ENCODE measurements at places on chromosomes 7 and 10.

DNA sequence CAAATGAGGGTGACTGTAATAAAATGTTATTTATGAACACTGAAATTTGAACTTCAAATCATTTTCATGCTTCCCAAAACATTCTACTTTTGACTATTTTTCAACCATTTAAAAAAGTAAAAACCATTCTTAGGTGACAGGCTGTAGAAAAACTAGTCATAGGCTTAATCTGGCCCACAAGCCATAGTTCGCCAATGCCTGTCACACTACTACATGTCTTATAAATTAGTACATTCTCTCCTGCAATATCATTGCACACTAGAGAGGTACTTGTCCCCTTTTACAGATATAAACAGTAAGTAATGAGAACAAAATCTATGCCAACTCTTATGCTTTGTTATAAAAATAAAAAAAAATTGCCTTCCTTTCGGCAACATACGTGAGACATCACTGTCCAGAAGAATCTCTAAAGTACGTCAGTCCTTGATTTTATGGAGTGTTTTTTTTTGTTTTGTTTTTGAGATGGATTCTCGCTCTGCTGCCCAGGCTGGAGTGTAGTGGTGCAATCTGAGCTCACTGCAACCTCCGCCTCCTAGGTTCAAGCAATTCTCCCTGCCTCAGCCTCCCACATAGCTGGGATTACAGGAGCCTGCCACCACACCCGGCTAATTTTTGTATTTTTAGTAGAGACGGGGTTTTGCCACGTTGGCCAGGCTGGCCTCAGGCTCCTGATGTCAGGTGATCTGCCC lies 23.2 kb downstream of the UPF2 start:
- DNase-seq: no peak

GRCh38 chr7:157494506-157495176 lies 157.8 kb downstream of the DNAJB6 start:
- DNase-seq: no peak

- no peak for DNase-seq
These were observed 128.7 kb downstream of the GNAI1 start for GRCh38 chr7:80263333-80263732.

DNA sequence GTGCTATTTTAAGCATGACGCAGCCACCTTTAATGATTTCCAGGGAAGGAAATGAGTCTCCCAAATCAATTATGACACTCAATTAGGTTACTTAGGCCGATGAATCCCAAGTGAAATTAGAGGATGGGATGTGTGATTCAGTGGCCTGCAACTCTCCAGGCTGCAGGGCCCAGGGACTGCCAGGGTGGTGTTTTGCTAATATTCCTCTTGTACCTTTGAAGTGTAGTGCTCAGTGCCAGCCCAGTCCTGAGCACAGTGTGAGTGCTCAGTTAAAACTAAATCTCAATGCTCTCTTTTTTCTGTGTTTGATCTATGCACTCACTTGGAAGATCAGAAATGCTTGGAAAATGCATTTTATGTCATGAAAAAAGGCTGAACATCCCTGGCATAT lies 51.6 kb downstream of the SEM1 start:
- DNase-seq: no peak

DNA sequence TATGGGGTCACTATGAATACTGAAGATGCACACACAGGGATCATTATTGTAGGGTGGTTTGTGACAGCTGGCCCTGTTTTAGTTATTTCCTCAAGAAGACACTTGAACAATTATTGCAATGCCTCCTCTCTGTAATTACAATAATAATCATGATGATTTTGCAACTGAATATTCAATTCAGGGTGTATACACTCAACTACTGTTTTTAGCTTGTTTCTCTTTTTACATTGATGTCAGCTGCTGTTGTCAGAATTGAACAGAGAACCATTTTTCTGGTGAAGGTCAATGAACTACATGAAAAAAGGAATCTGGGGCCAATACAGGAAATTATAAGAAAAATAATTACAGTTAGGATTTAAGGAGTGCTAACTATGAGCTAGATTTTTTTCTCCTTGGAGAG lies 28.6 kb upstream of the MKLN1 start:
- no peak for DNase-seq

DNA sequence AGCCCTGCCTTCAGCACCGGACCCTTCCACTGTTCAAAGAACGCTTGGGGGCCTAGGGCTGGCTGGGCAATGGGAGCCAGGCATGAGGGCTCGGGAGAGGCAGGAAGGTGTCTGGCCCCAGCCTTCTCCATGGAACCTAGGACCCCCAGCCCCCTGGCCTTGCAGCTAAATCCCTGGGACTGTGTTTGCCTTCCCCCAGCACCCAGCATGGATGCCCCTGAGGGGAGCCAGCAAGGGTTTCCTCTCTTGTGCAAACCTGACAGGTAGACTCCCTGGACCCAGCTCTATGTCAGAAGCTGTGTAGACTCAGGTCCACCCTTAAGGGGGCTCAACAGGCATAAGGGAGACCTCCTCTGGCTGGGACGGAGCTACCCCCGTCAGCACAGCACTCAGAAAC lies 288.0 kb downstream of the GRID1 start:
- no peak for DNase-seq

- no peak for DNase-seq
These were observed 911.6 kb downstream of the LRMDA start for GRCh38 chr10:76342996-76343395.

DNA sequence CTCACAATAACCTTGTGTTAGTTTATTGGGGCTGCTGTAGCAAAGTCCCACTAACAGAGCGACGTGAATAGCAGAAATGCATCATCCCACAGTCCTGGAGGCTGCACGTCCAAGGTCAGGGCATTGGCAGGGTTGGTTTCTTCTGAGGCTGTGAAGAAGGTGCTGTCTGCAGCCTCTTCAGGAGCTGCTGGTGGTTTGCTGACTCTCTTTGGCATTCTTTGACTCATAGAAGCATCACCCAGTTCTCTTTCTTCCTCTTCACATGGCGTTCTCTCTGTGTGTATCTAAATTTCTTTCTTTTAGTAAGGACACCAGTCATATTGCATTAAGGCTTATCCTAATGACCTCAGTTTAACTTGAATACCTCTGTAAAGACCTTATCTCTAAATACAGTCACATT lies 428.4 kb upstream of the KLF6 start:
- DNase-seq: no peak

DNA sequence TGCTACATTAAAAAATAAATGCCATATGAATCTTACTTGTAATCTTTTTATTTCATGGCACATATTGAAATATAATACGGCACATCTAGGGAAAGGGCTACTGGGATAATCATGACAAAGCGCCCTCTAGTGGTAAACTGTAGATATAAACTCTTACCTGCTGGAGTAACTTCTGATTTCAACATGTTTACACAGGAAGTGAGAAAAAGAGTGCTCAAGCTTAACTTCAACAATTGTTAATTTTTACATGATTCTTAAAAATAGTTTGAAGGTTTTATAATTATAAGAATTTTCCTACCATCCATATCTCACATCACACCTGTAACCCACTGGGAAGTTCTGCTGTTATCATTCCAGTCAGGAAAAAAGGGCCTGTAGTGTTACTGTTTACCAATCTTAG lies 2.0 kb upstream of the HEPACAM2 start:
- DNase-seq: no peak

GRCh38 chr7:82359426-82359825 lies 84.2 kb downstream of the CACNA2D1 start:
- DNase-seq: no peak

- DNase-seq: no peak
These were observed 7.4 kb upstream of the EN2 start for GRCh38 chr7:155450558-155450969.
